ENCODE measurements at places on chromosomes 3 and 15.
A peak's percentile ranks its signal among the peaks of the same experiment; 100 is the strongest.

GRCh38 chr3:176296066-176296597 lies 901.1 kb downstream of the TBL1XR1 start:
- DNase-seq = peak; percentile 4

- no peak for DNase-seq
Observed at GRCh38 chr3:42749753-42750231, 23.3 kb downstream of the CCDC13 start.

- DNase-seq = no peak
Observed at GRCh38 chr15:20356444-20356910, 185.1 kb downstream of the GOLGA6L6 start.

DNA sequence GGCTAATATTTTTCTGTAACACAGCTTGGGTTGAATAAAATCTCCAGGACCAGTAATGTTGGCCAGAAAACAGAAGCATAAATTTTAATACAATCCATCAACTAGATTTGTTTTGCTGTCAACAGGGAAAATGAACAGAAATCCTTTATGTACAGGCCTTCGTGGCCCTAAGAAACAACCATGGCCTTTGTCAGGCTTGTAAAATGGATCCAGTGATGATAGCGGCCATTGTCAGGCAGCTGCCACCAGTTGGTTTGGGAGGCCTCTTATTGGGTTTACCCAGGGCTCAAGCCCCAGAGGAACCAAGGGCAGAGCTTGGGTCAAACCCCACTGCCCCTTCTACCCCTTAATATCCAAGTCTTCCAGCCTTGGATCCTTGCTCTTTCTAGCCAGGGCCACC lies 5.6 kb upstream of the FYCO1 start:
- DNase-seq = no peak

DNA sequence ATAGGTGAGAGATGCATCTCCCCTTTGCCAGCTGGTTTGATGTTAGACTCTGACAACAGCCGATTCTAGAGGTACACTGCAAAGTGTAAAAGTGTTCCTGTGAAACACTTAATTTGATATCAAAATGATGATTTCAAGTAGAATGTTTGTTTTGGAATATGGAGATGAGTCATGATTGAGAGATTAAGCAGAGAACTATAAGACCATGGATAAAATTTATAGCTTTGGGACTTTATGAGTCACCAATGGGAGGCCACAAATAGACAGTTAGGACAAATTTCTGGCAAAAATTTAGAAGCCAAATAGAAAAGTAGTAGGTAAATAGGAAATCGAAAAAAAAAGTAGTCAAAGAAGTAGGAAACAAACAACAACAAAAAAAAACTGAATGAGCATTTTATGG lies 672.5 kb downstream of the NSUN3 start:
- no peak for DNase-seq

- no peak for DNase-seq
Observed at GRCh38 chr3:4814305-4814903, 164.8 kb upstream of the BHLHE40 start.

DNA sequence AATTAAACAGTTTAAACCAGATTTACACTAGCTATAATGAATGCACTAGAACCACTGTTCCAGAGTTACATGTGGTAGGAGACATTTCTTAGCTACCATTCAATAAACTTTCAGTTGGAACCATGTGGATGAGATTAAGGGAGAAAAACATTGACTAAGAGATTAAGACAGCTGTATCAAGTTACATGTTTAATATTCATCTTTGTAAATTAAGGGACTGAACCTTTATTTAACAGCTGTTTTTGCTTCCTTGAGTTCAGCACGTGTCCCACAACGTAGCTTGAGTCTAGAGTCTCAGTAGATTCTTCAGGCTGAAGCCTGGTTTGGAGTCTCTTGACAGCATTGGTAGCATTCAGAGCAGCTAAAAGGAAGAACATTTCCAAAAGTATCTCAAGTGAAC lies 27.2 kb upstream of the CFAP44 start:
- peak; percentile 14 for DNase-seq

GRCh38 chr3:41362638-41363559 lies 163.6 kb downstream of the CTNNB1 start:
- no peak for DNase-seq

GRCh38 chr15:81940467-81941451 lies 105.1 kb downstream of the MEX3B start:
- DNase-seq = peak; percentile 95

DNA sequence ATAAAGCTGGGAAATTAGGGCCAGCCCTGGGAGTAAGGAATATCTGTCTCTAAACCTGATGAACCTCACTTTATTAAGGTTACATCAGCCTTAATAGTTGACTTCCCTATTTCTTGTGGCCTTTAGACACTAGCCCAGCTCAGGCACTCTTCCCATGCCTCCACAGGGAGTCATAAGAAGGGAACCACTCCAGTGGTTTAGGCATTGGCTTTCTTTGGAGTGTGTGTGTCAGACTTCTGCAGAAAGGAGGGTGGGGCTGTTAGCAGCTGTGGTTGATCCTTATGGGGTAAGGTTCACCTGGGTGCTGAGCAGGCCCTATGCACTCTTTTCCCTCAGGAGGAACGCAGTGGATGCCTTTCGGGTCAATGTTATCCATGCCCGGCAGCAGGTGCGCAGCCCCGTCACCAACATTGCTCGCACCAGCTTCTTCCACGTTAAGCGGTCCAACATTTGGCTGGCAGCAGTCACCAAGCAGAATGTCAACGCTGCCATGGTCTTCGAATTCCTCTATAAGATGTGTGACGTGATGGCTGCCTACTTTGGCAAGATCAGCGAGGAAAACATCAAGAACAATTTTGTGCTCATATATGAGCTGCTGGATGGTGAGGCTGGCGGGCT lies 4.0 kb downstream of the AP2M1 start:
- DNase-seq = no peak

DNA sequence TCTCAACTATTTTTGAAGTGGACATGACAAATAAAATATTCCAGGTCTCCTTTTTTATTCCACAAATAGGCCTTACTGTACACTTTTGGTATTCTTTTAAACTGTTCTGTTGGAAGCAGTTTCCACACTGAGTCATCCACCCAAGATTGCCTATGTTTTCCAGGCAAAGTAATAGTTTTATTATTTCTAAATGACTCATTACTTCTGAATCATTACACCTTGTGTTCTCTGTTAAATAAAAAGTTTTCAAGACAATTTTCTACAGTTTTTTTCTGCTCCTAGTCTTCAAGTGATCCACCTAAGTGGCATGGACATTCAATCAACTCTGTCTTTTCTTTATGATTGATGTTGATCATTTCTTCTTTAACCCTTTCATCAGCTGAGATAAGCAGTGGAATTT lies 26.5 kb downstream of the PPP2R3A start:
- DNase-seq = peak; percentile 55

GRCh38 chr3:24258727-24259600 lies 235.7 kb downstream of the THRB start:
- no peak for DNase-seq

DNA sequence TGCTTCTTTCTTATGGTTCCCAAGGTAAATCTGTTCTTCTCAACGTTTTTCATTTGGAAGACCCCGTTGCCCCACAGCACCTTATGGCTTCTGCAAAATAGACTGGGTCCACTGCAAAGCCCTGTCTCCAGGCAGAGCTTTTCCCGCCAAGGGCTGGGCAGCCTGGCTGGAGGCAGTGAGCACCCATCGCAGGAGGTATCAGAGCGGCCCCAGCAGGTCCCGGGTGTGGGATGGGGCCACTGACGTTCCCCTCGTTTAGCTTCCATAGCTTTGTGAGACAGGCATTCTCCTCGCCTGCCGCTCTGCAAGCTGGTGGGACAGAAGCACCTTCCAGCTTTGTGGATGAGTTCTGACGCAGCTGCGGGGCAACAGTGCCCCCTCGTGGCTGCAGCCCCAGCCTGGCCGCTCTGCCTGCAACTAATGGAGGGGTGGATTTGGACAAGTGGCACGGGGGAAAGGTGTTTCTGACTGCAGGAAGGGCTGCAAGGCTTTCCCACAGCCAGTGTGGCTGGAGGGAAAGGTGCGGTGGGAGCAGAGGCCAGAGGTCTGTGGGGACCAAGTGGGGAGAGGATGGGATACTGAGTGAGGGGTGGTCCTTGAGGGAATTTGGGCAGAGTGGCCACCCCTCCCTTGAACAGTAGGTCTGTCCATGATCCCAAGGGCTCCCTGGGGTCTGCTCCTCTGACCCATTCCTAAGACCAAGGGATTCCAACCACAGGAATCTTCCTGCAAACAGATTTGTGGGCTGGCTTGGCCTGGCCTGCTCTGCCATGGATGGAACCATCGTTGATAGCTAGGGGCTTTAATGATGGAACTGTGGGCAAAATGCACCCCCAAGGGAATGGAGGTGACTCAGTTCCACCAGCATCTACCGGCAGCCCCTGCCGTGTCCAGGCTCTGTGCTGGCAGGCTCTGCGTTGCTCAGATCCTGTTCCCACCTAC lies 99.4 kb downstream of the FBLN2 start:
- DNase-seq = peak; percentile 36
